NCI-H2081 treated with DMSO at 0.1 percent for 48 hours (cell line): ENCODE measurements at places on chromosomes 3 and 15.

GRCh38 chr15:99123713-99124451, 19.0 kb downstream of the SYNM start:
- DNase-seq = peak; percentile 50

DNA sequence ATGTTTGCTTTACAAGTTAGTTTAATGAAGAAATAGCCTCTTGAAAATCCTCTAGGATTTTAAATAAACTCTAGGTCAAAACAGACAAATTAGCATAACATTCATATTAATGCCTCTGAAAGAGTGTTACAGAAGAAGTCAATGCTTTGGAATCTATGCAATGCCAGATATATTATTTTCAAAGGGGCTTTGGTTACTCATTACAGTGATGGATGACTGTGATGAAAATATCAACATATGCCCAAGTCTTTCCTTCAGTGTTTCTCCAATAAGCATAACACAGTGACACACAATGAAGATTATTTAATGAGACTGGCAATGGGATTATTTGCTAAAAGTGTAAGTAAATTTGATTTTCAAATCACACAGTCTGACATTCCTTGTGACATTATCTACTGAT, 1247.2 kb downstream of the ROBO2 start:
- DNase-seq = no peak

DNA sequence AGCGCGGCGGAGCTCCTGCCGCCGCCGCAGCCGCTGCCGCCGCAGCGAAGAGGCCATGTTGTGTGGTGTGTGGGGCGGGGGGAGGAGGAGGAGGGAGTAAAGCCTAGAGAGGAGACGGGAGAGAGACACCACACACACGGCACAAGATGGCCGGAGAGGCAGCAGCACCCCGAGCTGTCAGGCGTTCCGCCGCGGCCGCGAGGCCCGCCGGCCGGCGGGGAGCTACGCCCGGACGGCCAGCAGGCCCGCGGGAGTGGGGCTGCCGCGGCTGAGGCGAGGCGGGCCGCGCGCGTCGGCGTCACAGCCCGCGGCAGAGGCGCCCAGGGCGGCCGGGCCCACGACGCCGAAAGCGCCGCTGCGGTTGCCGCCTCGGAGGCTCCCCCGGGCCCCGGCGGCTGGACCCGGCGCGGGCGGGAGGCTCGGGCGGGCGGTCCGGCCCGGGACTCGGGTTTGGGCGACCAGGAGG, 17.4 kb upstream of the CHD2 start:
- DNase-seq = peak; percentile 93

DNA sequence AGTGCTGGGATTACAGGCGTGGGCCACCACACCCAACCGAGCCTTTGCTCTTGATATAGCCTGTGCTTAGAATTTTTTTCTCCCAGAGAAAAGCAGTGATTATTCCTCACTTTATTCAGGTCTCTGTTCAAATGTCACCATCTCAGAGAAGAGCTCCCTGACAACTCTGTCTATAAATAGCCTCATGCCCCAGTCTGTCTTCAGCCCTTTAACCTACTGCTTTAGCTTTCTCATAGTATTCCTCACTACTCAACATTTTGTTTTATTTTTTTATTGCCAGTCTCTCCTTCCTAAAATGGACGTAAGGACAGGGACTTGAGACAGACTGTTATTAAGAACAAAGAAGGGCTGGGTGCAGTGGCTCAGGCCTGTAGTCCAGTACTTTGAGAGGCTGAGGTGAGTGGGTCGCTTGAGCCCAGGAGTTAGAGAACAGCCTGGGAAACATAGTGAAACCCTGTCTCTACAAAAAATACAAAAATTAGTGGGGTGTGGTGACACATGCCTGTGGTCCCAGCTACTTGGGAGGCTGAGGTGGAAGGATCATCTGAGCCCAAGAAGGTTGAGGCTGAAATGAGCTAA, 78.7 kb upstream of the TTBK2 start:
- no peak for DNase-seq

- no peak for DNase-seq
Measured at GRCh38 chr3:132972333-132972732, 65.9 kb upstream of the TMEM108 start.

GRCh38 chr3:30567139-30567753, 39.2 kb upstream of the TGFBR2 start:
- DNase-seq = no peak

- no peak for DNase-seq
Measured at GRCh38 chr3:65406470-65406869, 632.2 kb downstream of the MAGI1 start.

- no peak for DNase-seq
Measured at GRCh38 chr3:82084824-82085223, 323.4 kb upstream of the GBE1 start.

GRCh38 chr3:62318365-62318751, 55.0 kb downstream of the FEZF2 start:
- no peak for DNase-seq

GRCh38 chr15:40796512-40796911, 10.4 kb upstream of the ZFYVE19 start:
- DNase-seq = no peak

- DNase-seq = no peak
Measured at GRCh38 chr3:172606021-172606420, 82.8 kb upstream of the TNFSF10 start.

- DNase-seq = no peak
Measured at GRCh38 chr15:31262901-31263671, 63.5 kb upstream of the KLF13 start.

DNA sequence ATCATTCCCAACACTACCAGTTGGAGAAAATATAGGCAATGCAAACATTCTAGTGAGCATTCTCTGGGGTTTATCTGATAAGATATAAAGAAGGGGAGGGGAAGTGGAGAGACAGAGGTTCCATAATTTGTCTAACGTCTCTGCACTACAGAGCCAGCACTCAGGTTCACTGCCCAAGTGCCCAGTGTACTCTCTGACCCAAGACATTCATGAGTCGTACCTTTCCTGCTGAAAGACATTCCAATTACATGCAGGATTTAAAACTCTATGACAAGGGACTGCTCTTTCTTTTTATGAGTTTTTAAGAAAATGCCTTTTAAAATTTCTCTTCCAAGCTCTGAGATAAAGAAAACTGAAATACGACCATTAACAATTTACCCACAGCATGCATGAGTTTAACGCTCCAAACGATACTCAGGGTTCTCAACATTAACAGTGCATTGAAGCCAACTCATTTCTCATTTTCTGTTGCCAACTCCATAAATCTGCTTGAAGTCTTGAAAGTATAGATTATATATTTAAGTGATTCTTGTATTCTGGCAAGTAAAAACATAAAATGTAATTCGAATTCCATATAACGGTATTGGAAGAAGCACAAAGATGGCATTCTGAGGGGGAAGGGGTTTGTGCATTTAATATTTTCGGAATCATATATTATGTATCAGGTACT, 193.4 kb downstream of the SUCLG2 start:
- no peak for DNase-seq

- peak; percentile 22 for DNase-seq
Measured at GRCh38 chr3:173617490-173617889, 219.9 kb downstream of the NLGN1 start.

DNA sequence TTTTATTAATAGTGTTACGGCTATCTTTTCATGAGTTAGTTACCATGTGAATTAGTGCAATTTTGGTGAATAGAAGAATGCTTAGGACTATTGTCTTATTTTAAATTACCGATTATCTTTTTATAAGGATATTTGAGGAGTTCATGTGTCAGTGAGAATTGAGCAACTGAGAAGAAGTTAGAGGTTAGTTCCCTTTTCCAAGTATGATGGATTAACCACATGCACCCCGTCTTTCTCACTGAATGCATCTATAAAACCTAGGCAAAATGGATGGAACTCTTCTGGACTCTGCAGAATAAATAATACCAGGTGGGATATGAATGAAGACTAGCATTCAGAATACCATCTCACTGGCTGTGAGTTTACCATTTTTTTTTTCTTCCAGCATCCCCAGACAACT, 74.3 kb downstream of the TCF12 start:
- no peak for DNase-seq

GRCh38 chr15:22806156-22806555, 19.7 kb downstream of the NIPA1 start:
- no peak for DNase-seq

- DNase-seq = peak; percentile 9
Measured at GRCh38 chr3:12479919-12480427, 4.3 kb upstream of the TSEN2 start.

GRCh38 chr15:60945196-60945595, 283.9 kb downstream of the RORA start:
- no peak for DNase-seq

- no peak for DNase-seq
Measured at GRCh38 chr3:123861081-123861836, 22.9 kb downstream of the MYLK start.

GRCh38 chr3:189841473-189842205, 210.4 kb downstream of the TP63 start:
- no peak for DNase-seq

GRCh38 chr15:91929509-91929908, 76.0 kb downstream of the SLCO3A1 start:
- no peak for DNase-seq

DNA sequence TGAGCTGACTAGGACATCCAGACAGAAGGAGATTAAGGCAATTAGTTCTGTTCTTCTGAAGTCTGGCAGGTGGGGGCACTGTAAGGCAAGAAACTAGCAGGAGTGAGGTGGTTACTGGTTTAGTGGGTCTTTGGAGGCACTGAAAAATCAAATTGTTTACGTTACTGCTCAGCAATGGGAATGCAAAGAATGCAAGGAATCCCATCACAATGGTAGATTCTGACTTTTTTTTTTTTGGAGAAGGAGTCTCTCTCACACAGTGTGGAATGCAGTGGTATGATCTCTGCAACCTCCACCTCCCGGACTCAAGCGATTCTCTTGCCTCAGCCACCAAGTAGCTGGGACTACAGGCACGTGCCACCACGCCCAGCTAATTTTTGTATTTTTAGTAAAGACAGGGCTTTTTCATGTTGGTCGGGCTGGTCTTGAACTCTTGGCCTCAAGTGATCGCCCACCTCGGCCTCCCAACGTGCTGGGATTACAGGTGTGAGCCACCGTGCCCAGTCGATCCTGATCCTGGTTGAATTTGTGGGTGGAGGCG, 16.4 kb downstream of the FAM107A start:
- DNase-seq = no peak

GRCh38 chr3:82033186-82033585, 271.7 kb upstream of the GBE1 start:
- no peak for DNase-seq

- no peak for DNase-seq
Measured at GRCh38 chr15:60844511-60845174, 365.7 kb upstream of the ICE2 start.

- no peak for DNase-seq
Measured at GRCh38 chr3:25291481-25291905, 136.6 kb upstream of the RARB start.

GRCh38 chr3:26281284-26281985, 341.1 kb upstream of the LRRC3B start:
- DNase-seq = no peak

DNA sequence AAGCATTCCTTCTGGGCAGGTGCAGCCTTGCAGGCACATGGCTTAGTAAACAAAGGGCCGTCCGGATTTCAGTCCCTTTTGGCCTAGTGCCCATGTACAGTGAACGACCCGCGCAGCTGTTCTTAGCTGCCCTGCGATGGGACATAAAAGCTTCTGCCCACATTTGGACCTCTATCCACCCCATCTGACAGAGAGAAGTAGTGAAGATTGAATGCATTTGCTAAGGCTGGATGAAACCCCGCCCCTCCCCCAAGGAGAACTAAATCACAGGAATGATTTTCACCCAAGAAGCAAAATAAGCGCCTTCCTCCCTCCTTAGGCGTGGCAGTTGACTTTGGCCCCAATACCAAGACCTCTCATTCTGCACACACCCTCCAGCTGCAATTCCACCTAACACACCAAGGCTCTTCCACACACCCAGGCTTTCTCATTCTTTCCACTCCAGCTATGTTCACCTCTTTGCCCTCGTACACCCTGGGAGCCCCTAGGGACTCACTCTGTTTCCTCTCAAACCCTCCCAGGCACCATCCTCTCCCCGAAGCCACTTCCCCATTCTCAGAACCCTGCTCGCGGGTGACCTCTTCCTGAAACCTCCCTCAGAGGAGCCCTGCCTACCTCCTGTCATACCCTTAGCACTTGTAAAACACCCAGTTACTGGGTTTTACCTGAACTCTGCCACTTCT, 14.1 kb upstream of the HRH1 start:
- no peak for DNase-seq

DNA sequence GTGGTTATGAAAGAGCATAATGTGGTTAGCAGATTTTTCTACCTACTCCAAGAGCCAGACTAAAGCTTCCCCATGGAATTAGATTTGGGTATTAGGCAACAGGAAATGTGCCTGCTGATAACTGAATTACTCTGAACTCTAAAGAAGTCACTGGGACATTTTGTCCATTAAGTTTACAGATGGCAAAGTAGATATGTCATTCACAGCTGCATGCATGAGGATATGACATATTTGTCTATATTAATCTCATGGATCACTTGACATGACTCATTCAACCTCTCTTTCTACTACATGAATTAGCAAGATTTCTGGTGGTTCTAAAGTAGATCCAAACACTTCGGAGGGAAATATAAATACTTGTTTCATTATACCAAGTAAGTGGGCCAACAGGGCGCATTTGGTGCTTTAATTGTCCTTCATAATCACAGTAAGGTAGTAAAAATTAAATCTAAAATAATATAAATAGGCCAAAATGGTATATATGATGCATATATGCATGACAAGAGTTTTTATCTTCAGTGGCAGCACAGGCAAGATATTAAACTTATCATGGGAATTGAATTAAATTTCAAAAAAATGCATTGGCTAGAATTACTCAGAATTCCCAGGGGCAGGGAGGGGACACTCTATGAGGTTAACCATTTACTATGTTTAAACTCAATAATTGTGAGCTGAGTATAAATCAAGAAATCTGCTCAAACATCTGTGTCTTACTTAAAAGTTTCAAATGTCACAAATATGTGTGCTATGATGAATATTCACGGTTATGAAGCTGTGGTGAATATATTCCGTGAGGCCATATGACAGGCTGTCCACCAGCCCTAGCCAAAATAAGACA, 365.3 kb upstream of the KCNMB2 start:
- DNase-seq = no peak

- no peak for DNase-seq
Measured at GRCh38 chr3:185250247-185250646, 3.6 kb downstream of the EHHADH start.

DNA sequence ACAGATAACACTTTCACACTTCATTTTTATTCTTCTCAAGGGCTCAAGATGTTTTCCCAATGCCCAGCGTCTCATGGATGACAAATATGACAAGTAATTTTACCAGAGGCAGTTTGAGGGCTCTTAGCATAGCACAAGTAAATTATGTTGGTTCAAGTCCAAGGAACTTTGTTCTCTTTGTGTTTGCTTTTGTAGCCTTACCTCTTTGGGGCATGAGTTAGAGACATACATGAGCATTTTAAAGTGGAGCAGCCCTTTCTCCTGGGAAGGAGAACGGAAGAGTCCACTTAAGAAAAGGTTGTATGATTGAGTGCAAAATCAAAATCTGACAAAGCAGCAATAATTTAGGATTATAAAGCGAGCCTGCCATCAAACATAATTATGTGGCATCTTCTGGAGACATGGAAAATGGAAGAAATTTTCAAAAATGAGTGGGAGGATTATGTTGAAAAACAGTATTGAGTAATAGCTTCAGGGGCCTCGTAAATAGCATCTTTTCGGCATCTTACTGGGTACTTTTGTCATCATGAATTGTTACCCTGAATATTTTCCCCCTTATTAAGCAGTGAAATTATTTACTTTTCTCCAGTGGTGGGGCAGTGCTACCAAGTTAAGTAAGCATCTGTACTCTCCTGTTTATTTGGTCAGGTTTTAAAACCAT, 65.9 kb downstream of the PGPEP1L start:
- DNase-seq = no peak
